ENCODE measurements at places on chromosomes 4 and X. TPM values are rescaled to one million over a fixed set of nuclear protein-coding genes. Genes with fewer than 3 reads are reported as not detected.

The FAM133A gene
- total RNA-seq = 0.65 TPM

The NEIL3 gene
- total RNA-seq = 2.5 TPM

The C4orf50 gene
- not detected for total RNA-seq

The CXCL10 gene
- total RNA-seq = not detected

The LONRF3 gene
- total RNA-seq = not detected

The S100G gene
- total RNA-seq = not detected

The CT45A10 gene
- not detected for total RNA-seq

The OPRPN gene
- total RNA-seq = not detected

The GPR78 gene
- 1.2 TPM for total RNA-seq

The WDR44 gene
- 20.2 TPM for total RNA-seq

The FABP2 gene
- not detected for total RNA-seq
